ENCODE measurements at places on chromosomes 3 and 15.

DNA sequence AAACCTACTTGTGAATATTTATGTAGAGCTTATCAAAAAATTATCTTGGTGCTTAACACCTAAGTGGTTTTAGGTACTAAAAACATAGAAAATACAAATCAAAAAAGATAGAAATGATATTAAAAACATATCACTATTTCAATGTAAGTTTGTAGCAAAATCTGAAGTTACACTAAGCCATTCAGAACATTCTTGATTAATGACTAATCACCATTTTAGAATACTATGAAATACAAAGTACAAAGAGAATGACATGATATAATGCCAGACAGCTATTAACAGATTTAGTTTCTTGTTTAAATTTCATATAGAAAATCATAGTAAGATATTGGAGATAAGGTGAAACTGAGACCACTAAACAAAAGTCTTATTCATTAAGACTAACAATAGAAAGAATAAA lies 169.7 kb upstream of the AGTR1 start:
- no peaks in the 10 kb centered on the region for H3K4me1 ChIP-seq
- no peak overlapping the region for H3K27ac ChIP-seq
- no peaks in the 10 kb centered on the region for H3K36me3 ChIP-seq
- DNase-seq: no peak
- H3K4me3 ChIP-seq: no peak overlapping the region

DNA sequence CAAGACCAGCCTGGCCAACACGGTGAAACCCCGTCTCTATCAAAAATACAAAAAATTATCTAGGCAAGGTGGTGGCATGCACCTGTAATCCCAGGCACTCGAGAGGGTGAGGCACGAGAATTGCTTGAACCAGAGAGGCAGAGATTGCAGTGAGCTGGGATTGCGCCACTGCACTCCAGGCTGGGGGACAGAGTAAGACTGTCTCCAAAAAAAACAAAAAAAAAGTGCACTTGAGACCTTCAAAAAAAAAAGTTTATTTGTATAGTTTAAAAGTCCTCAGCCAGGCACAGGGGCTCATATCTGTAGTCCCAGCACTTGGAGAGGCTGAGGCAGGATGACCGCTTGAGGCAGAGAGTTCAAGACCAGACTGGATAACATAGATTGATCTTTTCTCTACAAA lies 2.1 kb downstream of the PBRM1 start:
- H3K4me1 ChIP-seq: peaks cover 19% of the 10 kb centered on the region
- no peak overlapping the region for H3K27ac ChIP-seq
- H3K4me3 ChIP-seq: no peak overlapping the region

- H3K27ac ChIP-seq: no peak overlapping the region
- no peak overlapping the region for H3K4me3 ChIP-seq
- H3K4me1 ChIP-seq: no peaks in the 10 kb centered on the region
- no peaks in the 10 kb centered on the region for H3K36me3 ChIP-seq
- no peaks in the 10 kb centered on the region for H3K27me3 ChIP-seq
Observed at GRCh38 chr3:158491968-158492367, 79.0 kb upstream of the MLF1 start.

- H3K27me3 ChIP-seq: peaks cover 2% of the 10 kb centered on the region
- H3K4me3 ChIP-seq: no peak overlapping the region
- no peaks in the 10 kb centered on the region for H3K36me3 ChIP-seq
- no peak overlapping the region for H3K27ac ChIP-seq
- peaks cover 23% of the 10 kb centered on the region for H3K4me1 ChIP-seq
- peak; percentile 12 for DNase-seq
Observed at GRCh38 chr3:137047240-137047639, 89.5 kb downstream of the IL20RB start.

GRCh38 chr15:76401285-76401684 lies 64.7 kb downstream of the ISL2 start:
- no peak overlapping the region for H3K4me3 ChIP-seq
- DNase-seq: no peak
- peaks cover 2% of the 10 kb centered on the region for H3K27me3 ChIP-seq
- no peaks in the 10 kb centered on the region for H3K36me3 ChIP-seq
- peaks cover 5% of the 10 kb centered on the region for H3K4me1 ChIP-seq
- no peak overlapping the region for H3K27ac ChIP-seq

DNA sequence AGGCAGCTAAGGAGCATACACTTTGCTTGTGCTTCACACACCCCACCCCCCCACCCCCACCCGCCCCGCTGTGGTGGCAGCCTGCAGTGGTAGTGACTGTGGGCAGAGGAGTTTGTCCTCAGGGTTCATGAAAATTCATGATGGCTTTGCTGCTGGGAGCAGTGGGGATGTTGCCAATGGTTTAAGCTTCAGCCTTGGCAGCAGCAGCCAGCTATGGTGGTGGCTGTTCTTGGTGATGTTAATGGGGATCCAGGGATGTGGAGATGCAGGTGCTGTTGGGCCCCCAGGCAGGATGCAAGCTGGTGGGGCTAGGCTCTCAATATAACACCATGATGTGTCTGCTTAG lies 55.8 kb downstream of the TNFAIP8L3 start:
- H3K36me3 ChIP-seq: peaks cover 5% of the 10 kb centered on the region
- no peak for DNase-seq
- H3K4me3 ChIP-seq: no peak overlapping the region
- peaks cover 5% of the 10 kb centered on the region for H3K4me1 ChIP-seq
- H3K27me3 ChIP-seq: no peaks in the 10 kb centered on the region

- DNase-seq: no peak
- H3K4me1 ChIP-seq: no peaks in the 10 kb centered on the region
- no peak overlapping the region for H3K27ac ChIP-seq
- H3K36me3 ChIP-seq: no peaks in the 10 kb centered on the region
Observed at GRCh38 chr15:27077790-27078189, 106.8 kb downstream of the GABRG3 start.

DNA sequence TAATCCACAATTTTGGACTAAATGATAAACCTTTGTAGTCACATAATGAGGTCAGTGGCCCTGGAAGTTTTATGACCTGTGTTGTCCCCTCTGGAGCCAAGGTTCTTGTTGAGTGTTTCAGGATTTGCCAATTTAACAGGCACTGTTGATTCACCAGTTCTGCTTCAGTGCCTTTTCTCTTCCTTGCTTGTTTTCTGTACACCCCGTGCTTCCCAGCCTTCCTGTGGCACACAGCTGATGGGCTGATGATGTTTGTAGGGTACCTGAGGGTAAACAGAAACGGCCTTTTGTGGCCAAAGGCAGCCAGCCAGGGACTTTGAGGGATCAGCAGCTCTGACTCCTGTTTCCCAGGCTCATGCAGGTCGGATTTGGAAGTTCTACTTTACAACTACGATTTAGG lies 13.3 kb downstream of the GYG1 start:
- H3K27me3 ChIP-seq: no peaks in the 10 kb centered on the region
- no peak overlapping the region for H3K27ac ChIP-seq
- no peak overlapping the region for H3K4me3 ChIP-seq
- peaks cover 5% of the 10 kb centered on the region for H3K36me3 ChIP-seq
- no peaks in the 10 kb centered on the region for H3K4me1 ChIP-seq
- no peak for DNase-seq

DNA sequence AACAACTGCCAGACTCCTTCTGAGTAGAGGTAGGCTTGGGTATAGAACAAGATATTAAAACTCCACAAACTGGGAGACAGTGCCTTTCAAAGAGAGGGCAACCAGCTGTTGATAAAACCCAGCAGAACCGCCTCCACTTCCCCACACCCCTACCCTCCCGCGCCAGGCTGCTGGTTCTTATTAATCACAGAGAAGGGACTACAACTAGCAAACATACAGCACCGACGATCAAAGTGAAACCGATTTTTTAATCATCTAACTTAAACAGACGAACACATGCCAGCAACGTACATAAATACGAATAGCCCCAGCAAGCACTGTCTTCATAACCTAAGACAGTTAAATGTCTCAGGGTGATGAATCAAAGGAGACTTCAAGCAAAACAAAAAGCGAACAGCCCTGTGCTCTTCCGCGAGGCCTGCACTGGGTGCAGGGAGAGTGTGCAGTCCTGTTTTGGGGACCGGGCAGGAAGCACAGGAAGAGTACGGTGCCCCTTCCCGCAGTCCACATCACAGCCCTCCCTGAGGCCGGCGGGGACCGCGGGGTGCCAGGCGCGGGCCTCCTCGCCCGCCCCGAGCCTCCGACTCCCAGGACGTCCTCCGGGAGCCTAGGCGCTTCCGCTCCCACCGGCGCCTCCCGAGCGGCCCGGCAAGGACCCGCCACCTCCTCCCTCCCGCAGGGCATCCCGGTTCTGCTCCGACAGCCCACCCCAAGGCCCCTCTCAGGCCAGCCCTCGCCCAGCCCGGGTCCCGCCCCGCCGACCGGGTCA lies 75.1 kb upstream of the VGLL4 start:
- H3K27me3 ChIP-seq: peaks cover 3% of the 10 kb centered on the region
- H3K36me3 ChIP-seq: peaks cover 9% of the 10 kb centered on the region
- H3K4me3 ChIP-seq: peak overlapping the region; percentile 96
- peaks cover 17% of the 10 kb centered on the region for H3K4me1 ChIP-seq

- H3K4me1 ChIP-seq: peaks cover 10% of the 10 kb centered on the region
- H3K27ac ChIP-seq: no peak overlapping the region
- DNase-seq: no peak
- H3K36me3 ChIP-seq: no peaks in the 10 kb centered on the region
- no peak overlapping the region for H3K4me3 ChIP-seq
Observed at GRCh38 chr15:74258456-74259291, 22.5 kb downstream of the CCDC33 start.

DNA sequence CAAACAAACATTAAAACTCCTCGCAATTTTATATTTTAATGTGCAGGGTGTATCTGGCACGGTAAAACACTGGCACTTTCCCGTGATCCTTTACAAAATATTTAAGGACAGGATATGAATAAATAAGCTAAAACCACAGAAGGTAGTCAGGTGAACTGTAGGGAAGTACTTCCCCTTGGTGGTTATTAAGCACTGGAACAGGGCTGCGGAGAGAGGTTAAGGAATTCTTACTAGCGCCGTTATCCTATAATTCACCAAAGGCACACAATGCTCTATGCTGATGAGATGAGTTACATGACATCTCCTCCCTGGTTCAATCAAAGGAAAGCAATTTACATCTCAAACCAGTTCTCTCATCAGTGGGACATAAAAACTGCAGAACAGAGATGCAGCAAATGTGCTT lies 289.8 kb downstream of the ZBTB20 start:
- no peak for DNase-seq
- H3K36me3 ChIP-seq: no peaks in the 10 kb centered on the region
- H3K4me1 ChIP-seq: peaks cover 4% of the 10 kb centered on the region
- no peak overlapping the region for H3K27ac ChIP-seq
- no peak overlapping the region for H3K4me3 ChIP-seq

DNA sequence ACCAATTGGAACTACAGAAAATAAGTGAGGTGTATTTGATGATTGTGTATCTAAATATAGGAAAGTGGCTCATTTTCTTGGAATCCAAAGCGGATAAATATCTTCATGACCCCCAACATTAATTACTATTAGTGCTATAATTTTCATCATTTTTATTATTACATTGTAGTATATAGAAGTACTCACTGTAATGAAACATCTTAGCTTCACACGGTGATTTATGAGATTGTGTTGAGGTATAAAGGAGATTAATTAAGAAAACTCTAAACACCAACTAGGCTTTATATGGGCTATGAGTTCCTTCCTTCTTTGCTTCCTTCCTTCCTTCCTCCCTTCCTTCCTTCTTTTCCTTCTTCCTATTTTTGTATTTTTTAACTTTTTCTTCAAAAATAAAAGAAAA lies 52.2 kb downstream of the EPHA3 start:
- H3K36me3 ChIP-seq: no peaks in the 10 kb centered on the region
- peaks cover 7% of the 10 kb centered on the region for H3K4me1 ChIP-seq
- no peak overlapping the region for H3K27ac ChIP-seq
- H3K4me3 ChIP-seq: no peak overlapping the region
- no peak for DNase-seq
- H3K27me3 ChIP-seq: no peaks in the 10 kb centered on the region

DNA sequence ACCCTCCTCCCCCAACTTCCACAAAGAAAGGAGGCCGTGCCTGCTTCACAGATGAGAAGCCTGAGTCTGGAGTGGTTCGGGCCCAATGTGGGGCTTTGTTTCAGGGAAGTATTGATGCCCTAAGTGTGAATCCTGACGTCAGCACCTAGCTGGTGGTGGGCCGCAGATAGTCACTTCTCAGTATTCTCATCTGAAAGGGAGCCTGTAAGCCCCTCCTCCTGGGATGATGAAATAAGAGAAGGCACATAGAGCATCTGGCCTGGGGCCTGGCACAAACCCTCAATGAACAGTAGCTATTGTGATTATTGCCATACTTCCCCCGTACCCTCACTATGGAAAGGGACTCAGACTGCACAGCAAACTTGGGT lies 24.8 kb downstream of the LINGO1 start:
- no peaks in the 10 kb centered on the region for H3K36me3 ChIP-seq
- peaks cover 11% of the 10 kb centered on the region for H3K4me1 ChIP-seq
- DNase-seq: no peak
- peaks cover 9% of the 10 kb centered on the region for H3K27me3 ChIP-seq
- H3K27ac ChIP-seq: no peak overlapping the region

DNA sequence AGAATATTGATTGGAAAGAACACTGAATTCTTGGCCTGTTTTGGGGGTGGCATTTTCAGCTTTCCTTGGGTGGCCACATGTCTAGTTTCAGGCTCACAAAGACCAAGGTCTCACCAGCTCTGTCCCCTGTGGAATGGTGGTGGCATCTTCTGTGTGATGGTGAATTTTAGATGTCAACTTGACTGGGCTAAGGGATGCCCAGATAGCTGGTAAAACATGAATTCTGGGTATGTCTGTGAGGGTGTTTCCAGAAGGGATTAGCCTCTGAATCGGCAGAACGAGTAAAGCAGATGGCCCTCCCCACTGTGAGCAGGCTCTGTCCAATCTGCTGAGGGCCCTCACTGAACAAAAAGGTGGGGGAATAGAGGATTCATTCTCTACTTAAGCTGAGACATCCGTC lies 34.4 kb upstream of the MYZAP start:
- H3K27ac ChIP-seq: no peak overlapping the region
- H3K27me3 ChIP-seq: peaks cover 19% of the 10 kb centered on the region
- DNase-seq: no peak

DNA sequence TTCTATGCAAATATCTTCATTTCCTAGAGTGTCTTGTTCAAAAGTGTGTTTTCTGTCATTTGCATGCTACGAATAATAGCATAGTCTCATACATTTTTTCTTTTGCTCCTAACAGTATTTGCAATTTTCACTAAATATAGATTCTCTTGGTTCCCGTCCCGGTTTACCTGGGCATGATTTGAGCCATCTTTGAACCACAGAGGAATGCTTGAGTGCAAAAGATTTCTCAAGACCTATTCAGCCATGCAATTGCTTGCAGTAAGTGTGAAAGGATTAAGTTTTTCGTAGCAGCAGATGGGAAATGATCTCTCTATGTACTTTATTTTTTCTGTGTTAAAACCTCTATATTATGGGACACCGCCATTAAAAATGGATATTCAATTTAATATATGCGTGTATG lies 733.0 kb downstream of the ZPLD1 start:
- no peak overlapping the region for H3K4me3 ChIP-seq
- no peaks in the 10 kb centered on the region for H3K36me3 ChIP-seq
- no peaks in the 10 kb centered on the region for H3K4me1 ChIP-seq
- no peak overlapping the region for H3K27ac ChIP-seq
- DNase-seq: no peak
- H3K27me3 ChIP-seq: no peaks in the 10 kb centered on the region

DNA sequence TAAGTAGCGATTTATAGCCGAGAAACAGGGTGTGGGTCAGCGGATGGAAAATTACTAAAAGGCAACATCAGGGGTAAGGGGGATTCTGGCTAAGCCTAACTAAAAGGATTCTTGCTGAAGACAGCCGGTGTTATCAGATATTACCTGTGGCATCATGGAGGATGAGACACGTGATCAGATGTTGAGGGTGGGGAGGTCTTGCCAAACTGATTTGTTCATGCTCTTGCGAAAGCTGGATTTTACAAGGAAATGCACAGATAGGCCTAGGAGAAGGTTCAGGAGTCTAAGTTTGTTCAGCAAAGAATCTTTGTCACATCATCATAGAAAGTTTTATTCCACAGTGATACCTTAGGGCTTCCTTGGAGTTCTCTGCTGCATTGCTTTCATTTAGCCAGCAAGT lies 396.8 kb upstream of the TBL1XR1 start:
- H3K27ac ChIP-seq: no peak overlapping the region
- DNase-seq: no peak
- H3K36me3 ChIP-seq: no peaks in the 10 kb centered on the region
